ENCODE measurements at places on chromosomes 3 and 15.

DNA sequence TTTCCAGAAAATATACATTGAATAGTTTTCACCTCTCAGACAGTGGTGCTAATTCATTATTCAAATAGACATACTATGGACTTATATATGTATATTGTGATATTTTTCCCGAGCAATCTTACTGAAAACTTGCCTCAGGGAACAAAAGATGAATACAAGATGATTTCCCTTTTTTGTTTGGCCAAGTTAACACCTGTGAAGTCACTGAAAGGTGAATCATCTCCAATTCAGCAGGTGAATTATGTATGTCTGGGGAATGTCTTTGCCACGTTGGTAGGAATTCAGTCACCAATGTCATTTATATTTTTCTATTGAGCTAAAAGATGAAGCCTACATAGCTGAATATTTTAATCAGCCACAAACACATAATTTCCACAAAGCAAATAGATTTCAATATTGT lies 88.2 kb downstream of the GPR156 start:
- no peak for DNase-seq

GRCh38 chr15:85542895-85543331 lies 162.5 kb downstream of the AKAP13 start:
- DNase-seq, result peak; percentile 34

- peak; percentile 34 for DNase-seq
Measured at GRCh38 chr3:16820485-16820884, 64.3 kb upstream of the PLCL2 start.

GRCh38 chr15:68313501-68314410 lies 36.2 kb downstream of the FEM1B start:
- no peak for DNase-seq
